Spinal cord (tissue), 10 donors: ENCODE measurements at places on chromosomes 3 and 15. TPM values are rescaled to one million over a fixed set of nuclear protein-coding genes. Genes with fewer than 3 reads are reported as not detected.

The C3orf22 gene
- total RNA-seq, result not detected

DNA sequence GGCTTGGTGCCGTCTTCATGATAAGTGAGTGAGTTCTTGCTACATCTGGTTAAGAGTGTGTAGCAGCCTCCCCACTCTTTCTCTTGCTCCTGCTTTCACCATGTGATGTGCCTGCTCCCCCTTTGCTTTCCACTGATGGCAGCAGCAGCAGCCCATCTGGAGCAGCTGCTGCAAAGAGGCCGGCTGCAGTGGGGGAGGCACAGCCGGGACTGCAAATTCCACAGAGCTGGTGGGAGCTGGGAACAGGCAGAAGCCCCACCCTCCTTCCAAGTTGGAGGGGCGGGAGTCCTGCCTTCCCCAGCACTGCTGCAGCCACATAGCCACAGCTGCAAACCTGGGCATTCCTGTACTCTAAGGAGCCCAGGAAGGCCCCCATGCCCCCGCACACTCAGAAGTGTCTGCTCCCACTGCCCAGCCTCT, 62.8 kb upstream of the IMPG2 start:
- DNase-seq, result peak; percentile 10

The GLDN gene
- 34.7 TPM for total RNA-seq

The MEGF11 gene
- total RNA-seq, result 6.2 TPM

The CCR1 gene
- total RNA-seq, result 5.2 TPM

The GOLGA8T gene
- 1.1 TPM for total RNA-seq

DNA sequence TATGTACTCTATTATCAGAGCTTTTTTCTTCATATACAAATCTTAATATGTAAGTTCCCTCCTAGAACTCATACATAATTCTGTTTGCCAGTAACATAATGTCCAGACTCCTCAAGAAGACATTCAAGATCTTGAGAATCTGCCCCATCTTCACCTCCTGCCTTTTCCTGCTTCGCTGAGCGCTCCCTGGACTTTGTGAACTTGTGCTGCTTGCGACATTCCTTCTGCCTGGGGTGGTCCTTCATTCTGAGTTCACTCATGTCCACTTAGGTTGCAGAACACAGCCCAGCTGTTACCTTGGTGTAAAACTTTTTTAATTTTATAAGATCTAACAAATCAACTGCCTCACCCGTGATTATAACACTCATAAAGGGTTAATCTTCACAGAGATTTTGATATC, 478.5 kb upstream of the EPHA3 start:
- no peak for DNase-seq

DNA sequence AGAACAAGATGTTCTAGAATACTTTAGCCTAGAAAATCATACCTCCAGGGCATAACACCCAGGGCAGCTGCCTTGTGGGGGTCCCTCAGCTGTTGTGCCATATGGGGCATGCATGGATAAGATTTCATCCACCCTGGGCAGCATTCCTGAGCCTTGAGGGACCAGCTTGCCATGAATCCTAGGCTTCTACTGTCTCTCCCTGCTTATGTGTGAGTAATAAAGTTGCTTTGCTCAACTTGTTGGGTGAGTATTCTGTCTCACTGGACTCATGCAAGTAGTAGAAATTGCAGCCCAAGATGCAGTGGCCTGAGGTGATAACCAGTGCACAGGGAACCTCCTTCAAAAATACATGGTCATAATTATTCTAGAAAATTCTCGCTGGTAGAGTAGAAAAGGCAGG, 52.1 kb upstream of the EPHB1 start:
- DNase-seq, result no peak

DNA sequence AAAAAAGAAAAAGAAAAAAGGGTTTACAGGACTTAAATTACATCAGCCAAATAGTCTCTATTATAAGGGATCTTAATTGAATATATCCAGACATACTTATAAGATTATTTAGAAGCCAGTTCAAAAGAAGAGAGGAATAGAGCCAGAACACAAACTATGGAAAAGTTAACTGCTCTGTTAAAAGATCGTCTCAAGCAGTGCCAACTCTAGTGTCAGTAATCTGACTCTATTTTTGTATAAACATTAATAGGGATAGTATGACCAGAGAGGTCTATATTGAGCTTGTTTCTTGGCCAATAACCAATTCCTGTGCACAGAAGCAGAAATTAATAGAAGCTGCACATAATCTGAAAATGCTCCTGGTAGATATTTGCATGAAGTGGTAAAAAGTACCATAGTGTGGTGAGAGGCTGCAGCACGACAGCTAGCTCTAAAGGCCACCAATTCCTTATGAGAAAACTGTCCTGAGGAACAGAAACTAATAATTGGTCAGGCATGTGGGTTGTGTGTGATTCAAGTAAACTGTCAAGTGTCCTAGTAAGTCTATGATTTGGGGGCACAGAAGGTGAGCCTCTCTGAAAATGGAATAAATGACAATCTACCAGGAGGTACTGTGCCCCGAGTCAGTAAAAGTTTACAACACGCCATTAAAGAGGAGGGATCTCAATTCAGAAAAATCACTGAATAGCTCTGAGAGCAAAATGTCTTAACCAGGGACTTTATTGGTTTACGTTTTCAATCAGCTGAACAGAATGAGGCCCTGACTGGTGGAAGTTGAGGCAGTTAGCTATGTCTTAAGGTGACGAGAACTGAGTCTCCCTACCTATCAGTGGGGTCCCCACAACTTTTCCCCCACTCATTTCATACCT, 51.5 kb upstream of the NANOGP8 start:
- no peak for DNase-seq

GRCh38 chr15:69797051-69797595, 300.6 kb downstream of the TLE3 start:
- no peak for DNase-seq

The AMT gene
- 4.1 TPM for total RNA-seq

- DNase-seq, result no peak
Observed at GRCh38 chr15:44010089-44010488, 183.3 kb downstream of the WDR76 start.

- DNase-seq, result peak; percentile 70
Observed at GRCh38 chr3:71041371-71041770, 542.2 kb downstream of the FOXP1 start.

DNA sequence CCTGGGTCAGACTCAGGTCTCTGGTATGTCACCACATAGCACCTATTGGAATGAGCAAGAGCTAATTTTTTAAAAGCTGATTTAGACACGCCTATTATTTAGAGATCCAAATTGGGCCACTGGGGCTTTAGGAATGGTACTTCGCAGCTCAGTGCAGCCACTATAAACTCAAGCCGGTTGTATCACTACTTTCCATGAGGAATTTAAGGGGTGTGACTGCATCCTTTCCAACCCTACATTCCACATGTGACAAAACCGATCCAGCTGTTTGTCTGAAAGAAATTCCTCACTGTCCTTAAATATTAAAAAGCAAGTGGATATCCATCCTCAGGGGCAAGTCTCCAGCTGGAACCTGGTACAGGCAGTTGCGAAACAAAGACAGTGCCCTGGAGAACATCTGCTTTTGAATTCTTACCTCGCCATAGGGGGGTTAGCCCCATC, 12.8 kb downstream of the VGLL3 start:
- DNase-seq, result no peak

The DISP2 gene
- total RNA-seq, result 13.3 TPM

DNA sequence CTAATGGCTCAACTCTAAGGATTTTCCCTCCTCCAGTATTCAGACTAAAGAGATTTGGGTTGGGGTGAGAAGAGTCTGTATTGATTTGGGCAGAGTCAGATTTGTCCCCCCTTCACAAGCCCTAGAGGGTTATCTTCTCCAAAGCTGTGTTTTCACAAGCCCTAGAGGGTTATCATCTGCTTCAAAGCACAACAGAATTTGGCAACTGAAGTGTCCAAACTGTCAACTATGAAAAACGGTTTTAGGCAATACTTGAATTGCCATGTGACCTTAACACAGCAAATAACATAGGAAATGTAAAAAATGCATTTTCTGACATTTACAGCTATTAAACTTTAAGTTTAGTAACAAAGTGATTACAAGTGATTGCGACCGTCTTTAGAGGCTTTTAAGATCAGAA, 119.9 kb downstream of the IMPG2 start:
- no peak for DNase-seq

- no peak for DNase-seq
Observed at GRCh38 chr15:85950101-85950500, 129.6 kb upstream of the AGBL1 start.

The ERICH6 gene
- 0.33 TPM for total RNA-seq

- no peak for DNase-seq
Observed at GRCh38 chr3:151171145-151171757, 31.8 kb downstream of the GPR171 start.

The OXNAD1 gene
- 14.9 TPM for total RNA-seq

DNA sequence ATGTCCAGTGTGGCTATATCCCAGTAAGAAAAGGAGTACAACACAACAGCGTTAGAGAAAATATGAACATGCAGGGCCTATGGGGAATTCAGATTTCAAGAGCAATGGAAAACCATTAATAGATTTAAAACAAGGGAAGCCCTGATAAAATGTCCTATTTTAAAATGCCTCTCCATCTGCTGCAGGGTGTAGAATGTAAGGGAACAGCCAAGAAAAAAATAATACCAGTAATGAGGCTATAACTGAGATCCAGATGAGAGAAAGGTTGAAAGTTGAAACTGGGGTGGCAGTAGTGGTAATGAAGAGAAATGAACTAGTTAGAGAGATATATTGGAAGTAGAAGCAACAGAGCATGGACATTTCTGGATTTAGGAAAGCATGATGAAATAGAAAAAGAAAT, 226.1 kb downstream of the KCNMB2 start:
- DNase-seq, result no peak

GRCh38 chr3:151896246-151897012, 23.0 kb downstream of the SUCNR1 start:
- no peak for DNase-seq

The LRRIQ4 gene
- 0.28 TPM for total RNA-seq

The KNG1 gene
- 0.17 TPM for total RNA-seq

DNA sequence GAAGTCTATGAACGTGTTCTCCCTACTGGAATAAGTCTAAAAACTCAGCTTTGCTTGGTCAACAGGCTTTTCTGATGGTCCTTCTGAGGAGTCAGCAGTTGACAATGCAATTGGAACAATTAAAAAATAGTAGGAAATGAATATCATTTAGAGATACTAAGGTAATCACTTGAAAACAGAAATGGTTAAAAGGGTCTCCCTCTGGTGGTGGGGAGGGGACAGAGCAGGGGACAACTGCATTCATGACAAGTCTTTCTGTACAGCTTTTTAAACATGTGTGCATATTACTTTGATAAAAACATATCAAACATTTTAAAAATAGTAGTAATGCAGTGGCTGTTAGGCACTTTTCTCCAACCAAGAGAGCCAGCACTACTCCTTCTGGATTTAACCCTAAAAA, 119.9 kb upstream of the FHIT start:
- DNase-seq, result no peak

DNA sequence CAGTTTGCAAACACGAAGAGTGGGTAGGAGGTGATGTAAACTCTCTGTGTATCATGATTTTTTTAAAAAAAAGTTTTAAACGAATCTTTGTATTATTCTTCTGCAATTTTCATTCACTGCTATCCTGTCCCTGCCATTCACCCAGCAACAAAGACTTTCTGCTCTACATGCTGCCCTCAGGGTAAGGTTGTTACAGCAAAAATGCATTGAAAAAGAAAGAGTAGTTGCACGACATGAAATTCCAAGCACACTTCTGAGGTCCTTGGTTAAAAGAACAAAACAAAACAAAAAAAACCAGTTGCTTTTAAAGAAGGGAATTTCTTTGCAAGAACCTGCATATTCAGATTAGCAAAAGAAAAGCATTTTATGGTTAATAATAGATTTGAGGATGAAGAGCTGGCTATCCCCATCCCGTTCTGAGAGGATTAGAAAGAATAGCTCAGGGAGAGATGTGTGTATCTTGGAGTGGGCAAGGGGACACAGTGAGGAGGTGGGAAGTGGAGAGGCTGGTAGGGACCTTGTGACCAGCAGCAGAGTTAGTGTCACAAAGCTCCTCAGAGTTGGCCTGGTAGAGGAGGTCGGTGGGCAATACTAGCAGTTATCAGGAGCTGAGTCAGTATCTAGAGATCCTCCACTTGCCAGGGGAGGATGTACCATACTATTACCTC, 290.8 kb downstream of the NEK10 start:
- DNase-seq, result no peak

GRCh38 chr3:120212505-120212904, 72.5 kb downstream of the GPR156 start:
- DNase-seq, result no peak

The ZNF385D gene
- 32.1 TPM for total RNA-seq

DNA sequence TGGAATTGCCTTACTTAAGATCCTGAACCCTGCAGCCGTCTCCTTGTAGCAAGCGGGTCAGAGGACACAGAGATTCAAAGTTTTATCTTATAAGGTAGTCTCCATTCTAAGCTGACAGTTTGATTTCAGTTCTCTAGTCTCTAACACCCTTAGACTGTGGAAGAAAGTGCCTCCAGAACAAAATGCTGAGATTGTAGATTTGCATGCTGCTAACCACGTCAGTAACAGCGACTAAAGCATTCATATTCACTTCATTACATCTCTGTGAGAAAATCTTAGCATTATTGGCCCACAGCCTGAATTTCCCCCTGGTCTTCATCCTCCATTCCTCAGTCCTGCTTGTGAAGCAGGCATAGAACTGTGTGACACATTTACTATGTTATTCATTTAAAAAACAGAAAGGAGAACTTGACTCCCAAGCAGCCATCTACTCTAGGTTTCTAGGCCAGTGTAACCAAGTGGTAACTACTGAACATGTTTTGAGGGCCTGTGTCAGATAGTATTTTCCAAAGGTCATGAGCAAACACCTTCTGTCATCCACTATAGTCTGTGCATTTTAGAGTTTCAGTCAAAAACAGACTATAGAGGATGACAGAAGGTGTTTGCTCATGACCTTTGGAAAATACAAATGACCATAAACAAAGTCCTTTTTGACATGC, 27.4 kb downstream of the ARIH2 start:
- no peak for DNase-seq

DNA sequence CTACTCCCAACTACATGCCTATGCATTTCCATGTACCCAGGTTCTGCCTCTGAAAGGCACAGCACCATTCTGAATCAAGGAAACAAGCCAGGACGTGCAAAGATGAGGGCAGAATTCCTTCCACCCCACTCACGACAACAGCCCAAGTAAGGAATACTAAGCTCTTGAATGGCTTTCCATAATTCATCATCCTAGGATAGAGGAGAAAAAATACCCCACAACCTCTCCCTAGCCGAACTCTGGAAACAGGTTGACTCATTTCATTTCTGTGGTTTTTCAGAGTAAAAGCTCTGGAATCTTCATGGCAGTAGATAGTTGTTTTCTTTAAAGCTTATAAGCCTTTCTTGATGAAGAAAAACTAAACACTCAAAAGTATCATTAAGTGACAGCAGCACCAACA, 77.8 kb downstream of the PDZRN3 start:
- DNase-seq, result no peak
